ENCODE measurements at places on chromosomes 6 and 20. TPM values are rescaled to one million over a fixed set of nuclear protein-coding genes. Genes with fewer than 3 reads are reported as not detected.

The MACROD2 gene
- 0.79 TPM for total RNA-seq

The RNF182 gene
- total RNA-seq = 8.1 TPM

The SLC35D3 gene
- not detected for total RNA-seq

The CGA gene
- total RNA-seq = not detected

The COL11A2 gene
- 0.38 TPM for total RNA-seq

The MATN4 gene
- not detected for total RNA-seq

The LY6G6F gene
- not detected for total RNA-seq

The OPRM1 gene
- total RNA-seq = not detected

All from kidney epithelial cell (primary cell).